GM18507 (cell line): ENCODE measurements at places on chromosomes 2 and 18.

DNA sequence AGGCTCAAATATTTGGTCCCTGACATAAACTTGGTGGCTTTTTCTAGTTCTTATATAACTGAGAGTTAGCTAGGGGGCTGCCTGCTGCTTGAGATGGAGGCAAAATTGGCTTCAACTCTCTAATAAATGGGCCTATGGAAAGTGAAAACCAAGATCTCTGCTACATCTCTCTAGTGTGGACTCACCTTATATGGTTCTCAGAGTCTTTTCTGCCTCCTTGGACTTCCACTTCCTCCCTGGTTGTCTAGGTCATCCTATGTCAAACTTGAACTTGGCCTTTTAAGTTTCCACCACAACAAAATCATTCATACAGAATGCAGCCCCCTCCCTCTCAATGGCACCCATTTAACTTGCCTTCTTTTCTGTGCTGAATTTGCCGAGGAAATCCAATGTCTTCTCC lies 23.9 kb upstream of the ARHGAP25 start:
- DNase-seq = no peak

GRCh38 chr18:76479351-76480238 lies 15.4 kb downstream of the ZNF516 start:
- no peak for DNase-seq

- DNase-seq = no peak
Measured at GRCh38 chr2:52454962-52455361, 1312.6 kb upstream of the CHAC2 start.

GRCh38 chr2:165778653-165779451 lies 15.2 kb downstream of the GALNT3 start:
- DNase-seq = no peak

GRCh38 chr2:200797242-200797770 lies 14.4 kb upstream of the BZW1 start:
- DNase-seq = no peak

- no peak for DNase-seq
Measured at GRCh38 chr18:76514573-76514972, 19.5 kb upstream of the ZNF516 start.

GRCh38 chr18:74679006-74679678 lies 81.5 kb downstream of the ZNF407 start:
- DNase-seq = no peak

GRCh38 chr2:113282747-113283533 lies 4.2 kb upstream of the PAX8 start:
- no peak for DNase-seq

- DNase-seq = no peak
Measured at GRCh38 chr2:189504238-189504637, 63.0 kb downstream of the WDR75 start.

DNA sequence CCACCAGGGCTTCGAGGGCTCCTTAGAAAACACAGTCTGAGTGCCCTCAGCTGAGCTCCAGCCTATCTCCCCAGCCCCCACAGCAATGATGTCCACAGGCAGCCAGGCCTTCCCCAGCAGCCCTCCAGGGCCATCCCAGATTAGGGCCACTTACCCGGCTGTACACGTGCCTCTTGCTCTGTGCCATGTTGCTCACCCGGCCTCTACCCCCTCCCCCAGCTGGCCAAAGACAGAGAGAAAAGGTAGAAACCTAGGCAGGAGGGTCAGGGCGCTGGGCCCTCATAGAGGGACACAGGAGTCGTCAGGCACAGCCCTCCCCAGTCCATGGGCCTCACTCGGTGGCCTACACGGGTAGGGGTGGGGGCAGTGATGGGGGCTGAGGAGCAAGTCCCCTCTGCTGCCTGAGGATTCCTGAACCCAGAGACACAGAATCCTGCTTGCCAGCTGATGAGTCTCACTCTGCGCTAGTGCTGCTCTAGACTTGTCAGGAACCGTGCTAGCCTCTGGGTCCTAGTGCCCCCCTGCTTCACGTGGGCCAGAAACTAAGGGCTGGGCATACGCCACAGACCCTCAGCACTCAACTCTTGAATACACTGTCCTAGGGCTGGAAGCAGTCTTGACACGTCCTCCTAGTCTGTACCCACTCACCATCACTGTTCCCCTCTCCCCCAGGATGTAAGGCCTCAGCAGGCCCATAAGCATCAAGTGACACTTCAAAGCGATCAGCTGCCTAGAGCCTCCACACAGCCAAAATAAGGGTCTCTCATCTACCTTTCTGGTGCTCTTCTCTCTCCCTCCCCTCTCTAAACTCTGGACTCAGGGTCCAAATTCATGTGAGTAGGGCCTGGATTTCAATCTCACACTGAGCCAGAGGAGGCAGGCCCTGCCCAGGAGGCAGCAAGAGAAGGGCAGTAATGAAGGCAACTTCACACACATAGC lies at the start of gene DCTN1:
Gene DCTN1 (minus strand): TSS at position 461 of the 939 bp plus-strand sequence. CDS start 274 bp downstream, at position 187.
- no peak for DNase-seq

DNA sequence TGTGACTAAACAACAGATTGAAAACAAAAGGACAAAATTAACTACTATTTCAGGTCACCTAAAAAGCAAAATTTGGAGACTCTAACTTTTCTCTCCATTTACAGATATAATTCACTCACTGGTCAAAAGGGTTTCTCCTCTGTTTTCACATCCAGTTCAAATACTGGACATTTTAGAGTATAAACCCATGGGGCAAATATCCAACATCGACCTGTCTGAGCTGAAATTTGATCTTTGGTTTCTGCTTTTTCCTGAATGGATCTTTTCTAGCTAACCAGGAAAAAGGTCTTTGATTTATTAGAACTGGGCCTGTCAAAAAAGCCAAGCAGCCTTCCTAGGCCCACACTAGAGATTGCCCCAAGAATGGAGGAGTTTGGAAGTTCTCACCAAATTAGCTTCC lies 69.3 kb upstream of the SATB2 start:
- no peak for DNase-seq

GRCh38 chr2:100036793-100037192 lies 105.6 kb downstream of the AFF3 start:
- no peak for DNase-seq

DNA sequence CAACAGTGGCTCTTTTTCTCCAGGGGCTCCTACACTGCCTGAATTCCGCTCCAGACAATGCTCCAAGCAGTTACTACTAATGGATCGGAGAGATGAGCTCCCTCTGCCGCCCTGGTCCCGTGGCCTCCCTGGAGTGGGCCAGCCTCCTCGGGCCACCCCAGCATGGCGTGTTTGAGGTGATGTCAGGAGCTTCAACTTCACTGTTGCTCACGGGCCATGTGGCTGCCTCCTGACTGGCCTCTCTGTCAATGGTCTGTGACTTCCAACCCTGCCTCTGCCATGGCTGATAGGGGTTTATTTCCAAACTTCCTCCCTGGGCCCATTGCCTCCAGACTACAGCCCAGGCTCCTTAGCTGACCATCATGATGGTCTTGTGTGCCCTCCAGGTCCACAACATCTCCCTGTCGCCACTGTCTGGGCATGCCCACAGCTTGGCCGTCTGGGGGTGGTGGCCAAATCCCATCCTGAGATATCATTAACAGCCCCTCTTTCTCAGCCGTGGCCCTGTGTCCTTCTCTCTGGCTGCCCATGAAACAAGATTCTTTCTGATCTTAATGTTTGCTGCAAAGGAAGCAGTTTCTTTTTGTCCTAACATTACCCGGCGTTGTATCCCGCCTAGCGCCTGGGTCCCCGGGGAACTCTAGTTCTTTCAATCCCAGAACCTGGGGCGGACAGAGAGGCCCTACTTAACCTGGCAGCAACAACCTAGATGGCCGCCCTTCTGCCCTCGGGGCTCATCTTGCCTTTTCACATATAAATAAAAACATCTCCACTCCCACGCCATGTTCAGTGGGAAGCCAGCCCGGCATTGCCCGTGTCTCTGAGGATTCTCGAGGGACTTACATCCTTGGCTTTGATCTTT lies 38.1 kb downstream of the ATOH8 start:
- DNase-seq = no peak

DNA sequence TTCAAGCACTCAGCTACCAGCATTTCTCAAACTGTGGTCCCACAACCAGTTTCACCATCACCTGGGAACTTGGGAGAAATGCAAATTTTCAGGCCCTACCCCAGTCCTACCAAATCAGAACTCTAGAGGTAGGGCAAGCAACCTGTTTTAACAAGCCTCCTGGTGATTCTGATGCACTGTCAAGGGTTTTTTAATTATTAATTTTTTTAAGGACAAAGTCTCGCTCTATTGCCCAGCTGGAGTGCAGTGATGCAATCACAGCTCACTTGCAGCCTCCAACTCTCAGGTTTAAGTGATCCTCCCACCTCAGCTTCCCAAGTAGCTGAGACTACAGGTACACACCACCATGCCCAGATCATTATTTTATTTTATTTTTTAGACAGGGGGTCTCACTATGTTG lies 7.8 kb downstream of the ACMSD start:
- no peak for DNase-seq

- no peak for DNase-seq
Measured at GRCh38 chr2:83633423-83633822, 825.7 kb downstream of the SUCLG1 start.

GRCh38 chr2:240452462-240453256 lies 17.2 kb downstream of the GPC1 start:
- DNase-seq = no peak

DNA sequence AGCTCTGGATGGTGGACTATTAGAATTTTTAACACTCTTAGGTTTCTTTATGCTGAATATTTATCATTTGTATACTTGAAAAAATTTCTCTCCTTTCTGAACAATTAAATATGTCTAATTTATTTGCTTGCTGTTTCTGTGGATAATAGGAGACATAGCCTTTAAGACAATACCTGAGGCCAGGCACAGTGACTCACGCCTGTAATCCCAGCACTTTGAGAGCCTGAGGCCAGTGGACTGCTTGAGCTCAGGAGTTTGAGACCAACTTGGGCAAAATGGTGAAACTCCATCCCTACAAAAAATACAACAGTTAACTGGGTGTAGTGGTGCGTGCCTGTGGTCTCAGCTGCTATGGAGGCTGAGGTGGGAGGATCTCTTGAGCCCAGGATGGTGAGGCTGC lies 54.7 kb downstream of the FAM117B start:
- no peak for DNase-seq

DNA sequence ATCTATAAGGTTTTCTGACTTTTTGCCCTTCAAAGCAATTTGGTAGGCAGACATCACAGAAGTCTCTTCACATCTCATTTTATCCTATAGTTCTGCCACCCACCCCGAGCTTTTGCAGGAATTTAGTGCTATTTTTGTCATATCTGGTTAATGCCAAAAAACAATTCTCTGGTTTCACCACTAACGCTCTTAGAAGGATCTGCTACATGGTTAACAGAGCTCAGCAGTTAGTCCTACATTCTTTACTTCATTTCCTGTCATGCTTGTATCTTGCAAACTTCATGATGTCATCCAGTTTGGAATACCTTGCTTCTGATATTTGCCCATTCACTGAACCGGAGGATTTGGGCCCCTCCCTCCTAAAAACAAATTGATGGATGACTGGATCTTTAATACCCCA lies 116.8 kb upstream of the SERPINE2 start:
- no peak for DNase-seq

GRCh38 chr18:61575419-61575818 lies 242.2 kb downstream of the CDH20 start:
- no peak for DNase-seq

- no peak for DNase-seq
Measured at GRCh38 chr18:10686308-10686707, 160.5 kb downstream of the NAPG start.

GRCh38 chr18:9787712-9788111 lies 79.6 kb downstream of the RAB31 start:
- no peak for DNase-seq

- no peak for DNase-seq
Measured at GRCh38 chr18:12049978-12050811, 43.4 kb upstream of the ANKRD62 start.

- no peak for DNase-seq
Measured at GRCh38 chr2:24571828-24572442, 80.9 kb downstream of the NCOA1 start.

GRCh38 chr2:218471982-218472381 lies 53.1 kb downstream of the VIL1 start:
- DNase-seq = no peak

DNA sequence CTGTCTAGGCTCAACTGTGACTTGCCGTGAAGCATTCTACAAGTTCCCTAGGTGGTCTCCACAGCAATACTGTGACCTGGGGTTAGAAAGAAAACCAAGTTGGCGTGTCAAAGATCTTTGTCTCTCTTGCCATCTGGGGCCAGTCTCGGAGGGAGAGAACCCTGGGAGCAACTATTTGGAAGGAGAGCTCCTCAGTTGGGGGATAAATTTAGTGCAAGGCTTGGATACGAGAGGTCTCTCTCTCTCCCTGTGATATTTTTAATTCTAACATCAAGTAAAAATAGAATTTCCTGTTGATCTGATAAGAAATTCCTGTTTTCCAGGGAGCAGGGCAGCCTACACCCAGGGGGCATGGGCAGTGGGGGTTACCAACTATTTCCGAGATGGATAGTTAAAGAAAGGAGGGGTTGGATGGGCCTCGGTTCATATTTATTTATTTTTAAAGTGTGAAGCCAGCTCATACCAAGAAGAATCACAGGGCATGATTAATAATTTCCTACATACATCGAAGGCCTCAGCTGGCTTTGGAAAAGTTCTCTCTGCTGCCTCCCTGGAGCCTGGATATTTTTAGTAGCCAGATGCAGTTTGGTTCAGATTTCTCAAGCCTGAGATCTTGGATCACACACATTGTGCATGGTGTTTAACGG lies 62.8 kb downstream of the EHD3 start:
- no peak for DNase-seq

DNA sequence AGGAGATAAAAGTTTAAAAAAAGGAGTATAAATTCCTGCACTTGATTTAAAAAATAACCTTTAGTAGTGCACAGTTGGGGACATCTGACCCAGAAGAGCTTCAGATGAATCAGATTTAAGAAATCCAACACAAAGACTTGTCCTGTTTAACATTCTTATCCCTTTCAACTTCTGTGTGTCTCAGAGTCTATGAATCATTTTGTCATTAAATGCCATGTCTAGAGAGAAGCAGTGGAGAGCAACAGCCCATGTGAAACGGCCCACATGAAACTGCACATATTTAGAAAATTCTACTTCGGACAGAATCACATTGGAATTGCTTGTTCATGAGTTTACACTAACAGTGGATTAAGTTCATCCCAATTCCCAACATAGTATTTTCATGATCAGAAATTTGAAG lies 278.6 kb downstream of the SLC8A1 start:
- no peak for DNase-seq

DNA sequence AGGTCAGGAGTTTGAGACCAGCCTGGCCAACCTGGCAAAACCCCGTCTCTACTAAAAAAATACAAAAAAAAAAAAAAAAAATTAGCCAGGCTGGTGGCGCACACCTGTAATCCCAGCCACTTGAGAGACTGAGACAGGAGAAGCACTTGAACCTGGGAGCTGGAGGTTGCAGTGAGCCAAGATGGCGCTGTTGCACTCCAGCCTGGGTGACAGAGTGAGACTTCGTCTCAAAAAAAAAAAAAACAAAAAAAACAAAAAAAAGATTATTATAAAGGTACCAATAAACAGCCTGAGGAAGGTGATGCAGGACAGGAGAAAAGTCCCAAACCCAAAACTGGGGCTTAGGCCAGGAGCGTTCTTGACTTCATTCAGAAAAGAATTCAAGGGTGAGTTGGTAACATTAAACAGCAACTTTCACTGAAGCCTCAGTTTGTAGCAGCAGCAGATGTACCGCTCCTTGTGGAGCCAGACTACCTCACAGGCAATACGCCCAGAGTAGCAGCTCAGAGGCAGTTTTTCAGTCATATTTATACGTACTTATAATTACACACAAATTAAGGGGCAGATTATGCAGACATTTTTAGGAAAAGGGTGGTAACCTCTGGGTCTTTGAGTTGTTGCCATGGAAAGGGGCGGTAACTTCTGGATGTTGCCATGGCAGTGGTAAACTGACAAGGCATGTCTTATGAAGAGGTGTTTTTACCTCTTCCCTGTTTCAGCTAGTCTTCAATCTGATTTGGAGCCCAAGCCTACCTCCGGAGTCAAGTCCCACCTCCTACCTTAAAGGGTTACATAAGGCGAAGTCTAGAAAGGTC lies 1596.6 kb upstream of the CELF4 start:
- no peak for DNase-seq
